ENCODE measurements at places on chromosomes 2 and 18. TPM values are rescaled to one million over a fixed set of nuclear protein-coding genes. Genes with fewer than 3 reads are reported as not detected.

DNA sequence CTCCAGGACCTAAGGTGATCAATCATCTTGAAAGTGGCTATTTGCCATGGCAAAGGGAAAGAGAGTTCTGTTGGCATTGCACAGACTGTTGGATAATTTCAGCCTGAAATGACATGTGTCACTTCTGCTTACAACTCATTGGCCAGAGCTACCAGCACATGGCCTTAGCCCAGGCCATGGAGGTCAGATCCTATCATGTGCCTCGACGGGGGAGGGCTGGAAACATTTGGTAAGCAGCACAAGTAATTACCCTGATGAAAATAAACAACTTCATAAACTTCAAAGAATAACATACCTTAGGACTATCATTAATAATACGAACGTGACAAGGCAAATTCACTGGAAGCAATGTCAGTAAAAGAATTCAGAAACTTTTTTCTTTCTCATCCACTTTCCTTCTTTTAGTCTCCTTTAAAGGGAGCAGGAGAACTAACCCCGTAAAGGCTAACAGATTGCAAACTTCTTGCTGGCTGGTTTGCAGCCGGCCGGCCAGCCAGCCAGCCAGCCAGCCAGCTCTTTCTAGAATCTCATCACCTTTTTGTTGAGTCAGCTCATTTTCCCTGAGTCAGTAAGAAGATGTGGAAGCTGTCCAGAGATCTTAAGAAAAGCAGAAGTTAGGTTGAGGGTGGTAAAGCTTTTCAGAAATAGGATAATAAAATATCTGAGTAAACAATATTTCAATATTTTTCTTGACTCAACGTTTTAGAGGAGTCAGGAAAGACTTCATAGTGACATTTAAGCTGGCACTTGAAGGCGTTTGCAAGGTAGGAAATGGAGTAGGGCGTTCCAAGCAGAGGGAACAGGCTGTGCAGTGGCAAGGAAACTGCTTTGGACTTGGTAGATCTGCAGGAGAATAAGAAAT, 31.9 kb downstream of the CNRIP1 start:
- no peak overlapping the region for H3K4me3 ChIP-seq
- H3K27ac ChIP-seq: peak overlapping the region; percentile 71
- peaks cover 31% of the 10 kb centered on the region for H3K4me1 ChIP-seq
- no peaks in the 10 kb centered on the region for H3K36me3 ChIP-seq

- peak overlapping the region; percentile 58 for H3K27ac ChIP-seq
- no peaks in the 10 kb centered on the region for H3K27me3 ChIP-seq
- DNase-seq: no peak
Measured at GRCh38 chr2:216082117-216082711, 495 bp downstream of the TMEM169 start.

GRCh38 chr2:54559593-54560145, 103.5 kb downstream of the SPTBN1 start:
- DNase-seq: no peak
- peaks cover 74% of the 10 kb centered on the region for H3K4me1 ChIP-seq
- no peaks in the 10 kb centered on the region for H3K36me3 ChIP-seq
- H3K4me3 ChIP-seq: peak overlapping the region; percentile 41
- H3K27ac ChIP-seq: no peak overlapping the region

DNA sequence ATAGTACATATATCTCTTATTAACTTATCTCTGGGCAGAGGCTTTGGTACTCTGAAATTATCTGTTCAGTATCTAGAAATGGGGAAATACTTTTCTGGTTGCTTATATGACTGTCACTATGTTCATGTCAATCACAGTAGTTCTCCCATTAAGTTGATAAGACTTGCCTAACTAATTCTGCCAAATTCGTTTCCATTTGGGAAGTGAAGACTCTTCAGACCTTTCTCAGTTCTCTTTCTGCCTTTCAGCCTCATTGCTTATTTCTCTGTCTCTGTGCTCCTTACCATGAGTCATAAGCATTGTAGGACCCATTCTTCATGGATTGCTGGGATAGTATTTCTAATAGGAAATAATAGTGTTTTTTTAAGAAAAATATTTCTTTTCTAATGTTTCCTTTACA, 113.5 kb downstream of the PHLPP1 start:
- no peak overlapping the region for H3K4me3 ChIP-seq
- DNase-seq: no peak
- no peak overlapping the region for H3K27ac ChIP-seq
- no peaks in the 10 kb centered on the region for H3K36me3 ChIP-seq
- H3K4me1 ChIP-seq: peaks cover 31% of the 10 kb centered on the region

- H3K27me3 ChIP-seq: no peaks in the 10 kb centered on the region
- H3K36me3 ChIP-seq: no peaks in the 10 kb centered on the region
- DNase-seq: no peak
Measured at GRCh38 chr2:209946539-209946938, 55.9 kb upstream of the RPE start.

CRYBA2 gene
- total RNA-seq: not detected

DNA sequence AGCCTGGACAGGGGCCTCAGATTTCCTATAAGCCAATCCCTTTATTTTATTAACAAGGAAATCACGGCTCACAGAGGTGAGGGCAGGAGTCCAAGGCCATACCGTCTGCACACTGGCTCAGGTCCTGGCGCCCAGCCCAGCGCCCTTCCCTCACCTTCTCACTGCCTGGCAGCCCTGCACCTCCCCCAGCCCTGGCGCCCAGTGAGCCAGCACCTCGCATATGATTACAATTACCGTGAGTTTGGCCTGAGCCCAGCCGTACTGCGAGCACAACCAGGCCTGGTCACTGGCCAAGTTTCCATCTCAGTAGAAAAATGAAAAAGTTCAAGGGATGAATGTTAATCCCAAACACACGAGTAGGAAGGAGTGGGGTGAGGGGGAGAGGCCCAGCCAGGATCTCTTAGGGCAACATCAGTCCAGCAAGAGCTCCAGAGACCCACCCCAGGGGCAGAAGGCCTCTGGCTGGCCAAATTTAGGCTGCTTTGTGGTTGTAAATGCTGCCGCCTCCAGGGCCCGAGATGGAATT, 68.4 kb downstream of the MCFD2 start:
- H3K4me1 ChIP-seq: peaks cover 69% of the 10 kb centered on the region
- DNase-seq: peak; percentile 96
- peak overlapping the region; percentile 85 for H3K27ac ChIP-seq
- H3K4me3 ChIP-seq: no peak overlapping the region

GRCh38 chr2:99507937-99508818, 18.4 kb upstream of the REV1 start:
- H3K4me3 ChIP-seq: no peak overlapping the region
- no peaks in the 10 kb centered on the region for H3K4me1 ChIP-seq
- H3K27me3 ChIP-seq: no peaks in the 10 kb centered on the region
- H3K36me3 ChIP-seq: no peaks in the 10 kb centered on the region

TWIST2 gene
- total RNA-seq: 0.19 TPM

GRCh38 chr18:42617221-42617620, 498.3 kb downstream of the RIT2 start:
- no peaks in the 10 kb centered on the region for H3K27me3 ChIP-seq
- H3K36me3 ChIP-seq: no peaks in the 10 kb centered on the region
- H3K27ac ChIP-seq: no peak overlapping the region
- H3K4me3 ChIP-seq: no peak overlapping the region

- H3K27ac ChIP-seq: no peak overlapping the region
- no peaks in the 10 kb centered on the region for H3K4me1 ChIP-seq
- no peaks in the 10 kb centered on the region for H3K36me3 ChIP-seq
- no peak overlapping the region for H3K4me3 ChIP-seq
Measured at GRCh38 chr18:26185267-26185666, 41.0 kb upstream of the TAF4B start.

GRCh38 chr2:171964308-171964707, 35.4 kb upstream of the METAP1D start:
- no peak overlapping the region for H3K27ac ChIP-seq
- H3K4me3 ChIP-seq: no peak overlapping the region
- DNase-seq: no peak
- no peaks in the 10 kb centered on the region for H3K27me3 ChIP-seq
- H3K4me1 ChIP-seq: no peaks in the 10 kb centered on the region

AQP12B gene
- total RNA-seq: not detected

GRCh38 chr2:25417715-25418369, 76.1 kb upstream of the DNMT3A start:
- no peak for DNase-seq
- no peaks in the 10 kb centered on the region for H3K4me1 ChIP-seq
- no peaks in the 10 kb centered on the region for H3K36me3 ChIP-seq
- H3K27ac ChIP-seq: no peak overlapping the region
- H3K27me3 ChIP-seq: no peaks in the 10 kb centered on the region
- H3K4me3 ChIP-seq: no peak overlapping the region

GRCh38 chr2:36405183-36405582, 49.6 kb downstream of the CRIM1 start:
- H3K4me1 ChIP-seq: peaks cover 37% of the 10 kb centered on the region
- DNase-seq: no peak
- no peaks in the 10 kb centered on the region for H3K36me3 ChIP-seq
- H3K27ac ChIP-seq: no peak overlapping the region
- H3K27me3 ChIP-seq: no peaks in the 10 kb centered on the region

WNT6 gene
- 1.3 TPM for total RNA-seq

SLC8A1 gene
- 1,045 TPM for total RNA-seq

PSTPIP2 gene
- 6.7 TPM for total RNA-seq

SERPINB12 gene
- total RNA-seq: not detected

GRCh38 chr18:72630991-72631390, 86.8 kb upstream of the CBLN2 start:
- H3K27ac ChIP-seq: no peak overlapping the region
- no peaks in the 10 kb centered on the region for H3K27me3 ChIP-seq
- DNase-seq: no peak
- no peaks in the 10 kb centered on the region for H3K36me3 ChIP-seq
